NCI-H1436 (cell line): ENCODE measurements at places on chromosomes 7 and 10.

- DNase-seq = no peak
Measured at GRCh38 chr10:66940965-66941364, 15.1 kb downstream of the LRRTM3 start.

GRCh38 chr7:17697128-17697881 lies 243.0 kb downstream of the SNX13 start:
- no peak for DNase-seq

DNA sequence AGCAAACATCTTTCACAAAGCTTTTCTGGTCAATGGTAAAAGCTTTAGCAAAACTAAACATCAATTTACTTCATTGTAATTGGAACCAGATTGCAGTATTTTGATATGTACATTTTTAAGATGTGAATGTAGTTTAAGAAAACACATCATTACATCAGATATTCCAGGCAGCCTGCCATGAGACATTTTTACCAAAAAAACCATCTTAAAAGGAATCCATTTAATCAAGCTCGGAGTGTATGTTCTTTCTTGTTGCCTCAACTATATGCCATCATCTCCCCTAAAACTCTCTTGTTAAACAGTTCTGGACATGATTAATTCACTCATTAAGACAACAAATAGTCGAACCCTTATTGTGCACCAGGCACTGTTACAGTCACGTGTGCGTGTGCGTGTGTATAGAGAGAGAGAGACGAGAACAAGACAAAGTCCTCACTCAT lies 97.5 kb downstream of the UBE2H start:
- no peak for DNase-seq

GRCh38 chr10:43806831-43807640 lies 158.4 kb upstream of the ZNF32 start:
- DNase-seq = no peak

GRCh38 chr7:147079921-147080420 lies 963.4 kb downstream of the CNTNAP2 start:
- DNase-seq = no peak

DNA sequence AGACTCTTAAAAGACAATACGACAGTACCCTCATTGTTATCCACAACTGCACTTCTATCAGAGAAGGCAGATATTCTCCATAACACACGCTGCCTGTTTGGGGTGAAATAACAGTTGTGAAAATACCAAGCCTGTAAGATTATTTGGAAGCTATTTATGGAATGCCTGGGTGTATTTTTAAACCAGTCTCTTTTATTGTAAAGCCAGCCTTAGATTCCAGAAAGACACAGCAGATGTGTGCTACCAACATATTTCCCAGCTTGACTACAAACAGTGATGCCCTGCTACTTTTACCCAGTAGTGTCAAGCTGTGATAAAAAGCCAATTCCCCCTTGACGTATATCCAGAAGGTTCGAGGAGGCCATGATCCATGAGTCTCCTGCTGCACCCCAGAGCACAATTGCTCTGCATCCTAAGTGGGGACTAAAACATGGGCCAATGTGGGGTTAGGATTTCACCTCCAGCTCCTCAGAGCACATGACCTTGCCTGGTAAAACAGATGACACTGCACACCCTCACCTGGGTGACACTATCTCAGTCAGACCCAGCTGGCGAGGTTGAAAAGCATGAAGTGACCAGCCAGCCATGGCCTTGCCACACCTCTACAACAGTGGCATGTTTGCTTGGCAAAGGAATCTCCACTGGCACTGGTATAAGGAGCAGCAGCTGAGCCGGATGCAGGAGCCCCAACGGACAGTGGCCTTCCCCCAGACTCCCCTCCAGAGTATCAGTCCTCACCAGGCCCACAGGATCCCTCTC lies 62.2 kb downstream of the GFRA1 start:
- no peak for DNase-seq

GRCh38 chr7:157468221-157469111 lies 131.7 kb downstream of the DNAJB6 start:
- no peak for DNase-seq

GRCh38 chr10:109450702-109451101 lies 472.6 kb downstream of the XPNPEP1 start:
- DNase-seq = no peak

GRCh38 chr7:110010359-110010758 lies 1080.6 kb upstream of the LRRN3 start:
- no peak for DNase-seq

GRCh38 chr10:96417441-96417840 lies 58.6 kb upstream of the OPALIN start:
- DNase-seq = no peak

- no peak for DNase-seq
Measured at GRCh38 chr7:35571611-35572240, 123.2 kb downstream of the HERPUD2 start.

DNA sequence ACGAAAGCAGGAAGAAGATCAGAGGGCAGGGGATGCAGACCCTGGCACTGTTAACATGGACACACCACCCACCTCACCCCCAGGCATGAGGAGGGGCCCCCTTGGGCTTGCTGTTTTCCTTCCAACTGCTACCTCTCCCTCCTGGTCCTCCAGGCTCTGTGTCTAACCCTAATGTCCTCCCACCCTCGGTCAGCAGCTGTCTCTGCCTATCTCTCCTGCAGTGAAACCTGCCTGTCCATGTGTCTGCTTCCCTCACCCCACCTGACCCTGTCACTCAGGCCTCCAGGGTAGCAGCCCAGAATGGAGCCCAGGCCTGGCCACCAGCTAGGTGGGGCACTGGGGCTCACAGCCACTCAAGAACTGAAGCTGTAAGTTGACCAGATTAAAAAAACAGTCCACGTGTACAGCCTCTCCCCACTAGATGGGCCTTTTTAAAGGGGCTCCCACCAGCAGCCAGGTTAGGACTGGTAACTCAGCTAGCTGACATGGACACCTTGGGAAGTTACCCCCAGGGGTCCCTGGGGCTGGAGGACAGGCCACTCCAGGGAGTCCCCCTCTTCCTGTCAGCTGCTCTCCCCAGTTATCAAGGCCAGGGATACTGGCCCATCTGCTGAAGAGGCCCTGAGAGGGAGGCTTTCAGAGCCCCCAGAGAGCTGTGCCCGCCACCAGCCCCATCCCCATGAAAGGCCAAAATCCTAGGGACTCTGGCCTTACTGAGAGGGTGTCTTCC lies 1.5 kb downstream of the SMARCD3 start:
- DNase-seq = no peak

DNA sequence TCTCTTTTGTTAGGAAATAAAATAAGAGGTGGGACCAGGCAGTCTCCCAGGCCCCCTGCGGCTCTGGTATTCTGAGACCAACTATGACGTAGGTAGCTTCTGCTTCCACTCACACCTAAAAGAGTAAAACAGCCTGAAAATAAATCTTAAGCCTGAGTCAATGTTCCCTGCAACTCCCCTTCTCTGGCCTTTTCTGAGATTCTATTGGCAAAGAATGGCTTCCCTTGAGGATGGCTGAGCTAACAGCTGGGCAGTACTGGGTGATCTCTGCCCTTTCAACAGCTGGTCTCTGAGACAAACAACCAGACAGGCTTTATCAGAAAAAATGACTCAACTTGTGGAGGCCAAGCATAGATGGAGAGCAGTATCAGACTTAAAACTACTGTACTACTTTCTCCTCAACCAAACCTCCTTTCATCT lies 58.7 kb downstream of the CREB3L2 start:
- no peak for DNase-seq

GRCh38 chr10:69732147-69732825 lies 69.4 kb upstream of the COL13A1 start:
- DNase-seq = no peak

DNA sequence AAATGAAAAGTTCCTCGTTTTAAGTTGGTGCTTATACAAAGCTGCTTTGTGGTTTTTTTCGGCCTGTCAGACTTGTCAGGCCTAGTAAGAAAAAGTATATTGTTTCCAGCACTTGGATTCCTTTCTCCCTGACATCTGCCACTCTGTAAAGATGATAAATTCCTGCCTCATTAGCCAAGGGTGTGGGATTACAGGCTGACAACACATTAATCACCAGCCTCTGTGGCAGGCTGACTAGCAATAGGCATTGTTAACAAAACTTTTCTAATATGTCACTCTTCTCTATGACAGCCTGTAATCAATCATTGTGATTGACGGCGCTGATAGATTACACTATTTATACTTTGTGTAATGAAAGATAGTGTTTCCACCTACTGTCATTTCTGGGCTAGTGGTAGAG lies 682.5 kb downstream of the LRMDA start:
- DNase-seq = no peak

DNA sequence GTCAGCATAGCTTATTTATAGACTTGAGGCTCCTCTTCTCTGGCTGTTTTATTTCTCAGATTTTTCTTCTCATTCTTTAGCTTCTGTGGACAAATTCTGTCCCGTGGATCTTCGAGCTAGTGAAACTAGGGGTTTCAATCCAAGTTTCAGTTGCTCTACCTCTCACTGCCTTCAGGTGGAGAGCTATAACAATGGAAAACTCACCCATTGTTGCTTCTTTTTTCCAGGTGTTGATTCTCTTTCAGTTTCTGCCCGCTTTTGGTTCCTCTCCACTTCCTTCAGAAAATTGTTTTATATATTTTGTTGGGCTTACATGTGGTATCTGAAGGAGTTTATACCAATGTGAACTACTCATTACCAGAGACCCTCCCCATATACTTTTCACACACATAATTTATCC lies 266.1 kb downstream of the TCF7L2 start:
- DNase-seq = no peak

- no peak for DNase-seq
Measured at GRCh38 chr7:42082144-42082543, 154.9 kb downstream of the GLI3 start.

DNA sequence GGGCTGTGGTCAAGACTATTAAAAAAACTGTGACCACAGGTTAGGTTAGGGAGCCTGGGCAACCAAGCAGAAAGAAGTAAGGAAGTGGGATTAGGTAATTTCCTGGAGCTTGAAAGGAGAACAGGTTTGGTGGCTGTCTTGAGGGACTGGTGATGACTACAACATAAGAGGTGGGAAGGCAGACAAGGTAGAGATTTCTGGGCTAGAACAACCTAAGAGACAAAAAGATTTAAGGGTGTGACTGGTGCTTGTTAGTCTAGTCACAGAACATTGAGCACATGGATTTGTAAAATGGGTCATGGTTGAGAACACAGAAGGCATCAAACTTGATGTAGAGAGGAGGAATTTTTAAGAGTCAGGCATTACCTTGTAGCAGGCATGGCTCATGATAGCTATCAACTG lies 123.7 kb upstream of the ASAH2 start:
- no peak for DNase-seq

DNA sequence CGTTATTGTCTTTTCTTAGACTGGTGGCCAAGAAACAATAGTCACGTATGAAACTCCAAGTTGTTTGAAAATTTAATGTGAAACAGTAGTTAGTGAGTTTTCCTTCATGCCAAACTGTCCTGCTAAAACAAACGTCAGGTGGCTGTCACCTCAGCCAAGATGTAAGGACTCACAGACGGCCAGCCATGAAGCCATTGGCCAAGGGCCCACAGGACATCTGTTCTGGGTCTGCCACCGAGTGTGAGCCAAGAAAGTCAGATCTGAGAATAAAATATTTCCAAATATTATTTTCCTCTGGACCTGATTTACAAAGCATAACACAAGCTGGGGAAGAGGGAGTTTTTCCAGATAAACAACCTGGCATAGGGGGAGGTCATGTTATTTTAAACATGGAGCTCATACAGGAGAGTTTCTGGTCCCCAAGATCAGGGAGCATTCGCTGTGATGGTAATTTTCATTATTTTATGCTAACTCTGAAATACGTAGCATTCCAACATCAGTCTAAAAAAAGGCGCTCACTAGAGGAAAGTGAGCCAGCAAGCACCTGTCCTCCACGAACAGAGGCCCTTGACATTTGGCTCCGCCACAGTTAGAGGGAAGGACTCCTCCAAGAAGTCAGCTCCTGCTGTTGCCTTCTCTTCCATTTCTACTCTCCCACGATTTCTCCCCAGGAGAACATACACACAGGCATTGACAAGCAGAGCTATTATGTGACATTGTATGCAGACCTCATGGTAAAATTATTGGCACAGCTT lies 38.9 kb upstream of the LANCL2 start:
- no peak for DNase-seq

GRCh38 chr7:84256571-84256971 lies 62.0 kb upstream of the SEMA3A start:
- no peak for DNase-seq

- DNase-seq = no peak
Measured at GRCh38 chr10:31778627-31779026, 150.0 kb downstream of the ARHGAP12 start.

- peak; percentile 35 for DNase-seq
Measured at GRCh38 chr7:74193054-74193453, 16.8 kb upstream of the LAT2 start.

DNA sequence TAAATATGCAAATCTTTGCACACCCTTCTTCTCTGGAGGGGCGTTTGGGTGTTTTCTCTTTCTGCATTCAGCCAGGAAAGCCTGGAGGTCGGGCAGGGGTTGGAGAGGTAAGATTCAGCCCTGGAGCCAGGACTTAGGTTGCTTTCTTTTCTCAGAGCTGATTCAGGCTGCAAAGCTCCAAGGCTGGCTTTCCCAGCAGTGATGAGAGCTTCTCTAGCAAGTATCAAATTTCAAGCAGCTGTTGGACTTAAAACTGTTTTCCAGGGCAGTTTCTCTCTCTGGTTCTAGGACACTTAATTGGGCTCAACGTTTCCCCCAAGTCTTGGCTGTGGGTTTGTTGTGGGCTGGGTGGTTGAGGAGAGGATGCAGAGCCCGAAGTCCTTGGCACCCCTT lies 608 bp downstream of the AKR1B10 start:
- DNase-seq = no peak

DNA sequence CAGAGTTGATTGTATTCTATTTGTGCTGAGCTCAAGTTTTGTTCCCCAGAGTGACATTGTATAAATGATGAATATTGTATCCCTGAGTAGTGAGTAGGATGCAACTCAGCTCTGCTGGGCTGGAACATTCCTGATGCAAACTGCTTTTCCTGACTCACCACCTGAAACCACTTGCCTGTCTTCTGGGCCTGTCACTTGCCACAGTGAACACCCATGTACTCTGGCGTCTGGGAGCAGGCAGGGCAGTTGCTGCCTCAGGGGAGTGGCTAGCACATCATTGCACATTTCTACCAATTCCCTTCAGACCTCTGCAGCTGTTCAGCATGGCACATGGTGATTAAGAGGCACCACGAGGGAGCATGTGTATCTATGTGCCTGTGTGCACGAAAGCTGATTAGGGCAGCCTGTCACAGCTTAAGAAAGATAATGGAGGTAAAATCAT lies 157.3 kb downstream of the SND1 start:
- DNase-seq = peak; percentile 28

GRCh38 chr7:133912916-133913697 lies 214.0 kb upstream of the LRGUK start:
- DNase-seq = no peak

- DNase-seq = peak; percentile 34
Measured at GRCh38 chr10:34489973-34490745, 324.9 kb downstream of the PARD3 start.

DNA sequence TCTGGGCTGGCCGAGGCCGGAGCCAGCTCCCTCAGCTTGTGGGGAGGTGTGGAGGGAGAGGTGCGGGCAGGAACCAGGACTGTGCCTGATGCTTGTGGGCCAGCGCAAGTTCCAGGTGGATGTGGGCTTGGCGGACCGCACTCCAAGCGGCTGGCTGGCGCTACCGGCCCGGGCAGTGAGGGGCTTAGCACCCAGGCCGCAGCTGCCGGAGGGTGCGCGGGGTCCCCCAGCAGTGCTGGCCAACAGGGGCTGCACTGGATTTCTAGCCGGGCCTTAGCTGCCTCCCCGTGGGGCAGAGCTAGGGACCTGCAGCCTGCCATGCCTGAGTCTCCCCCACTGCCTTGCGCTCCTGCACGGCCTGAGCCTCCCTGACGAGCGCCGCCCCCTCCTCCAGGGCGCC lies 242.8 kb downstream of the CCSER2 start:
- DNase-seq = no peak

- no peak for DNase-seq
Measured at GRCh38 chr10:67812007-67812406, 26.0 kb downstream of the DNAJC12 start.
